ENCODE measurements at places on chromosomes 4 and X. TPM values are rescaled to one million over a fixed set of nuclear protein-coding genes. Genes with fewer than 3 reads are reported as not detected.

CPE gene
- total RNA-seq, result 43.5 TPM

SGMS2 gene
- 37.8 TPM for total RNA-seq

YY2 gene
- total RNA-seq, result 0.97 TPM

SPATA4 gene
- total RNA-seq, result 0.22 TPM

TLR2 gene
- total RNA-seq, result 5.1 TPM

CXCL11 gene
- 0.32 TPM for total RNA-seq

Measured in cardiac septum (tissue), 1 donor.